ENCODE measurements at places on chromosomes 1 and 21.

- no peak for DNase-seq
These were observed 1.2 kb downstream of the ADAM30 start for GRCh38 chr1:119895102-119895501.

- DNase-seq: no peak
These were observed 12.5 kb upstream of the ATF3 start for GRCh38 chr1:212595787-212596714.

GRCh38 chr1:229951856-229952534 is 115.0 kb upstream of the GALNT2 start:
- no peak for DNase-seq

- no peak for DNase-seq
These were observed 18.1 kb downstream of the AHCYL1 start for GRCh38 chr1:110002695-110003094.

DNA sequence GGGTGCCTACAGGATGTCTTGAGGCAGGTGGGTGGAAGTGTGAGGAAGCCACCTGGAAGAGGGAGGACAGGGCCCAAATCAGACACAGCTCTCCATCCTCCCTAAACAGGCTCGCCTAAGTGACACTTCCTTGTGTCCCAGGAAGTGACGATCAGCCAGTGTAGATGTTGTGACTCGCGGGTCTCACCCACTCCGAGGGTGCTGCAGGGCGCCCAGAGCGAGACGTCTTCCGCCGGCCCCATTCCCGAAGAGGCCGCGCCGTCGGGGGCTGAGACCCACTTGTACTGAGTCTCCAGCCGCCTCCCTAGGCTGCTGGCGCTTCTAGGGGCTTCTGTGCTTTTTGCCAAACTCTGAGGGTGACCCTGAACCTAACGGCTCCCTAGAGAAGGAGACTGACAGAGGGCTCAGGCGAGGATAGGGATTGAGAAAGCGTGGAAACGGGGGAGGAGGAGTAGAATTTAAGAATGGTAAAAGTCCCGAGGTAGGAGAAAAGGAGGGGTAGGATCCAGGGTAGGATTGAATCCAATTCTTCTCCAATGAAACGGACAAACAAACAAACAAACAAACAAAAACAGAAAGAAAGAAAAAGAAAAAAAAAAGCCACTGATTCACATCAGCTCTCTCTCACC is 543 bp upstream of the MARK1 start:
- peak; percentile 16 for DNase-seq

DNA sequence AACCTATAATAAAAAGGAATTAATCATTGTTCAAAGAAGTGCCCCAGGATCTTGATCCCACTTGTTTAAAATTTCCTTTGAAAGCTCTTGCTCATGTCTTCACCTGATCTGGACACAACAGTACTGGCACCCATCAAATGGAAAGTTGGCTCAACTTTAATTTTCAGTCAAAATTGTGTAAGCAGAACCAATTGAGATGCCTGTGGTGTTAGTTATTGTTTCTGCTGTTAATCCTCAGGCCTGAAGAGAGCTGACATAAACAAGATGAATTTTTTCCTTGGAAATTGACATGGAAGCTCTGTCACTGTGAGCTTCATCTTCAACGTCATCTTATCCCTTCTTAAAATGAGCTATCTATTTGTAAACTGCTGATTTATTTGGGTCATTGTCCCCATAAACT is 88.3 kb upstream of the TNFSF4 start:
- DNase-seq: no peak

DNA sequence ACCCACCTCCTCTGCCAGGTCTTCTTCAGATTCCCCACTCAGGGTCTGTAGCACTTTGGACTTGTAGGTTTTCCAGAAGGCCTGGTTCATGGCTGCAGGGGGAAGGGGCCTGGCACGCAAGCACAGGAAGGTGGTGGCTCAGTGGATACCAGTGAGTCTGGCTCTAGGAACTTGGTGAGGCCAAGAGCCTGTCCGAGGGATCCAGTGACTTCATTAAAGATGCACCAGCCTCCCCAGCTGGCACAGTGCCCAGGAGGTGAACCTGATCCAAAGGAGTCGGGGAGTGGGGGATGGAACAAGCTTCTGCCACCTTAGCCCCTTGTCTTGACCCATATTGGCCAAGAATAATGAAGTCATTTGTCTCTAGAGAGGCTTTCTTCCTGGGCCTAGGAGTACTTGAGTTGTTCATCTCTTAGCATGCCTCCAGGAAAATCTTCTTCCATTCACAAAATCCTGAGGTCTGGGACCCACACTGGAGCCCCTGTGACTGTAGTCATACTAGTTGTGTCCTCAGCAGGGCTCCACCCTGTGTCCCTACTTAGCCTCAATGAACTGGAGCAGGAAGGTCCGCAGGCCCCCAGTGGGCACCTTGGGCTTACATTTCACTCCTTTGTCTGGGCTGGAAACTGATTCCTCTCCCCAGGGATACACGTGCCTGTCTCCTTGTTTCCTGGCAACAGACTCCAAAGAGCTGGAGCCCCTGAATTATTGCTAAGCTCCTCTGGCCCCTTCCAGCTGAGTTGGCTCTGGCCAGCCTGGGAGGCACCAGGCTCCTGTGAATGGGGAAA is at the start of gene C1orf232:
Gene C1orf232, minus strand, starts transcription at position 554 of the 788 bp plus-strand sequence. Its CDS starts 464 bp downstream, at position 90.
- DNase-seq: no peak

- no peak for DNase-seq
These were observed 6.7 kb downstream of the PANK4 start for GRCh38 chr1:2519729-2520128.

DNA sequence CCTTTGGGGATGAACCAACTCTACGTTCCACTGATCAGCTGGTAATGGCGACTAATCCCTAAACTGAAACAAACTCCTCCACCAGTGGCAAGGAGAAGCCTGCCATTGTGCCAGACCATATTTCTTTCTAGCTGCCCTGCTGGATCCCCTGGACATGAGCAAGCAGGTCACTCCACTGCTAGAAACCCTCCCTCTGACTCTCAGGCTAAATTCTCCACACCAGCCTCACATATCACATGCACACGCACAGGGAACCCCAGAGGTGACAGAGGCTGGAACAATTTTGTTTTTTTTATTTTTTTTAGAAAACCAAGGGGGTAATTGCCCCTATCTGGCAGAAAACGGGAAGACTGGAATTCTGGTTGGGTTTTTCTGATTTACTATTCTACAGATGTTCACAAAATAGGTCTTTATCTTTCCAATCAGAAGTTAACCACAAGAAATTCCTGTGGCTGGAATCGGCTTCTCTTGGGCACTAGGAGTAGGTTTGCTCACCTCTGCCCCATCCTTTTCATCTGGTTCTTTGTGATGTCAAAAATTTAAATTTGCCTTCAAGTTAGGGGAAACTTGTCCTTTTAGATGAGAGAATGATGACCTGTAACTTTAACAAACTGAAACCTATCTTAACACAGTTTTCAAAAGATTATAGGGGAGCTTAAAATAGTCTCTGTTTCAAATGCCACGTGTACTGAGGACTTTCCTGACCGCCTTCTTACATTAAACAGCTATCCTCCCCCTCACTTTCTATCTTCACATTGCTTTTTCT is 258.1 kb downstream of the SDCCAG8 start:
- no peak for DNase-seq

GRCh38 chr1:181659321-181659957 is 176.1 kb downstream of the CACNA1E start:
- DNase-seq: no peak

DNA sequence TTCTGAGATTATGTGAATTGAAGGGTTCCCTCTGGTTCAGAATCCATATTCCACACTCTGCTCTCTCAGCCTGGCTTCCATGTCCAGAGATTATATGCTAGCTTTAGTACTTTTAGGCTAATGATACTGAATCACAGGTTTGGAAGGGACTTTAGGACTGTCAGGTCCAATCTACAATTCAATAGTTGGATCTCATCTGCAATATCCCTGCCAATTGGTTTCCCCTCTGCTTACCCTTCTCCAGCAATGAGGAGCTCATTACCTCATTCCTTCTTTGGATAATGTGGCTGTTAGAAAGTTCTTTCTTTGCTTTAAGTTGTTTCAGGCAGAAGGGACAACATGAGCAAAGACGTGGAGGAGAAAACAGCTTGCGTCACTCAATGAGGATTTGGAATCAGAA is 245.3 kb downstream of the PLPP3 start:
- no peak for DNase-seq

DNA sequence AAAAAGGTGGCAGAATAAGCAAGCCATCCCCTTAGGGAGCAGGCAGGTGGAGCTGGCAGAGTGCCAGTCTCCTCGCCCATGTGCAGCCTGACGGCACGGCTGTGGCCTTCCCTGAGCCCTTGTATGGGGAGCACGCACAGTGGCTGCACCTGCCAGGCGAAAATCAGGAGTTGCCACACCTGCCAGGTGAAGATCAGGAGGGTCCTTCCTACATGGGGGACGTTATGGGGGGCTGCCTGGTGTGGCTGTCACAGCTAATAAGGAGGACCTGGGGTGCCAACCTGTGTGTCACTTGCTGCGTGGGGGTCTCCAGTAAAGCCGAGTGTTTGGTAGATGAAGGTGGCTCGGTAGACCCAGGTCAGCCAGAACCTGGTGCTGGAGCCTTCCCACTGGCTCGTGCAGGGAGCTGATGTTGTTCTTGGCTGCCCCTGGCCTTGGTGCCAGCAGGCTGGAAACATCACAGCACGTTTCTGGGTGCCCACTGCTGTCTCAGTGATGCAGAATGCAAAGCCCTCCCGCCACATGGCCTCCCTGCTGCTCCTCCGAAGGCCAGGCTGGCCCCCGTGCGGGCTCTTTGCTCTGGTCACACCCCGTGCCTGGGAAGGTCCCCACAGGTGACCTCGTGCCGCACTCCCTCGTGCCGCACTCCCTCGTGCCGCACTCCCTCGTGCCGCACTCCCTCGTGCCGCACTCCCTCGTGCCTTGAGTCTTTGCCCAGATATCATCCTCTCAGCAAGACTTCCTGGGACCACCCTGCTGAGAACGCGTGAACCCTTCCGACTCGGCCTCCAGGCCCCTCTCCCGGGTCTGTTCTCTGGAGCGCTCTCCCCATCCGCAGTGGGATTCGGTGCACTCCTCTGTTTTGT is 55.4 kb downstream of the SLC37A1 start:
- DNase-seq: no peak

- DNase-seq: peak; percentile 43
These were observed 514 bp downstream of the TPRG1L start for GRCh38 chr1:3625151-3625907.

GRCh38 chr1:147171399-147172167 is 687 bp downstream of the PRKAB2 start:
- no peak for DNase-seq

DNA sequence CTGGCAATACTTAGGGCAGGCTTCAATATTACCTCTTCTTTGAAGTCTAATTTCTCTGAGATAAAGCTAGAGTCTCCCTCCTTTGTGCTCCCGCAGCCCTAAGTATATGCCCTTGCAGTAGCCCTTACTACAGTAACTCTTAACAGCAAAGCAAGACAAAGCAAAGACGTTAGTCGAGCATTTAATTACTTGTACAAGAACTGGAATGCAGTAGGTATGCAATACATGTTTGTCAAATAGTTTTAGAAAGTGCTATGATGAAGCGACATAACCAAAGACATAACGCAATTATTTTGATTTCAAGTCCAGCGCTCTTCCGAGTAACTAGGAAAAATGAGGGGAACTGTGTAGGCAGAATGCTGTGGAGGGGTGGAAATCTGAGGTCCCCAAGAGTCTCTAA is 1.6 kb downstream of the P3H1 start:
- DNase-seq: no peak

DNA sequence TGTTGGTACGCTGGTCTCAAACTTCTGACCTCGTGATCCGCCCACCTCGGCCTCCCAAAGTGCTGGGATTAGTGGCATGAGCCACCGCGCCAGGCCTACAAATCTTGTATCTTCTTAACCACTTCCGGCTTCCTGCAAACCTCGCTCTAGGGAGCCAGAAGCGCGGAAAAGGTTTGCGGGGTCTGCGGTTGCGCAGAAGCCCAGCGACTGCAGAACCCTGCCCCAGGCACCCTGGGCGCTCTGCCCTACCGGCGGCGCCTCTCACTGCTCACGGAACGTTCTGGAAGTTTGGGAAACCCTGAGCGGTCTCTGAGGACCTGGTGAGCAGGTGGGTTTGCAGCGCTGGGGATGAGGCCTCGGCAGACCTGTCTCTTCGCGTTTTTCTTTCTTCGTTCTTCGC is at the start of gene C1orf146:
Gene C1orf146, plus strand, starts transcription at position 195 of the 400 bp plus-strand sequence. CDS start 13,506 bp downstream, outside the sequence.
- DNase-seq: no peak

DNA sequence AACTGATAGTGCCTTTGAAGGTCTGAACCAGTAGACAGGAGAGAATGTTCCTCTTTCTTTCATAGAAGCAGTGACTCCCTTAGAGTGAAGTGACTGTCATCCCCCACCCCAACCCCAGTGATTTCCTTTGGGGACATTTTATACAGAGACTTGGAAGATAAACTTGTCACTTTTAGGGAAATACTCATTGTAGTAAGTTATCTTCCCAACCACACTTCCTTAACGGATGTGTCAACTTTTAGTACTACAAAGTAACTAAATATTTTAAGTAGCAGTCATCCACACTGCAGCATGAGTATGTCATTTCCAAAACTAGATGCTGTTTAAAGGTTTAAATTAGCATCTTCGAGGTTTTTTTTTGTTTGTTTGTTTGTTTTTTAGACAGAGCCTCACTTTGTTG is 13.7 kb downstream of the LRRC8B start:
- no peak for DNase-seq

DNA sequence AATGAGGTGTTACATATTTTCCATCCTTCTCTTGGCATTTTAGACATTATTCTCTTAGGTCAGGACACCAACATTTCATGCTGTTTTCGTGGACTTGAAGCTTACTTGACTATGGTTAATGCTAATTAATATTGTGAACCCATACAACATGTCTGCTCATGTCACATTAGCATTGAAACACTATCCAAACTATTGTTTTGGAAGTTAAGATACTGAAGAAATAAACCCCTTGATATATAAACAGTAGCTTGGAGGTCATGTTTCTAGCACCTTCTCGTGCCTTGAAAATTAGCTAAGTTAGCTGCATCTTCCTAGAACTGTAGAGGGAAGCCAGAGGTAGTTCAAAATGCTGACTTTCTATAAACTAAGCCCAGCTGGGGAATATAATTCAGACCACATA is 288.8 kb downstream of the LTN1 start:
- no peak for DNase-seq

DNA sequence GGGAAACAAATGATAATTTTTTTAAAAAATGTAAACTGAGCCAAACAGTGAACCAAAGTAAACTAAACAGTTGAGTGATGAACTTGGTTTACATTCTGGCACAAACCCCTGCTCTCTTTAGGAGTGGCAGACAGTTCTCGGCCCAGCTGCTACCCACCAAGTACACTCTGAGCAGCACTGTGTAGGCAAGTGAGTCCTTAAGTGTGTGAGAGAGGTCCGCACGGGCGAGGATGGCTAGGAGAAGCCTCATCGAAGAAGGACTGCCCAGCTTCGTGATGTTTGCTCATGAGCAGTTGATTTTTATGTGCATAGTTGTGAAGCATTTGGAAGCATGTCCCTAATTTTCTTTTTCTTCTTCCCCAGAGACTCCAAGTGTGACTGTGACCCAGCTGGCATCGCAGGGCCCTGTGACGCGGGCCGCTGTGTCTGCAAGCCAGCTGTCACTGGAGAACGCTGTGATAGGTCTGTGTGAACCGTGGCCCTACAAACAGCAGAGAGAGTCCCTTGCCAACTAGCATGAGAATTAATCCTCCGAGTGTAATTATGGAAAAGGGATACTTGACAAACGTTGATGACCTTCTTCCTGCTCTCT is 32.1 kb downstream of the LAMC2 start:
- no peak for DNase-seq

- DNase-seq: no peak
These were observed 245.7 kb downstream of the PTBP2 start for GRCh38 chr1:96967311-96967710.

- no peak for DNase-seq
These were observed 607.0 kb downstream of the AGBL4 start for GRCh38 chr1:49416758-49417157.
